Liver (tissue), 10 donors: ENCODE measurements at places on chromosomes 3 and 15. TPM values are rescaled to one million over a fixed set of nuclear protein-coding genes. Genes with fewer than 3 reads are reported as not detected.

- no peak for DNase-seq
- H3K4me3 ChIP-seq = no peak overlapping the region
- no peaks in the 10 kb centered on the region for H3K36me3 ChIP-seq
- no peak overlapping the region for H3K27ac ChIP-seq
- peaks cover 5% of the 10 kb centered on the region for H3K4me1 ChIP-seq
Observed at GRCh38 chr3:181486141-181486885, 225.4 kb upstream of the SOX2 start.

GRCh38 chr15:98324341-98324970, 323.9 kb upstream of the IGF1R start:
- no peak overlapping the region for H3K27ac ChIP-seq
- no peaks in the 10 kb centered on the region for H3K36me3 ChIP-seq
- no peaks in the 10 kb centered on the region for H3K4me1 ChIP-seq
- H3K27me3 ChIP-seq = no peaks in the 10 kb centered on the region

- H3K27ac ChIP-seq = no peak overlapping the region
- H3K4me1 ChIP-seq = no peaks in the 10 kb centered on the region
- H3K4me3 ChIP-seq = no peak overlapping the region
- DNase-seq = no peak
- no peaks in the 10 kb centered on the region for H3K27me3 ChIP-seq
Observed at GRCh38 chr3:76065964-76066363, 280.6 kb upstream of the ZNF717 start.

DNA sequence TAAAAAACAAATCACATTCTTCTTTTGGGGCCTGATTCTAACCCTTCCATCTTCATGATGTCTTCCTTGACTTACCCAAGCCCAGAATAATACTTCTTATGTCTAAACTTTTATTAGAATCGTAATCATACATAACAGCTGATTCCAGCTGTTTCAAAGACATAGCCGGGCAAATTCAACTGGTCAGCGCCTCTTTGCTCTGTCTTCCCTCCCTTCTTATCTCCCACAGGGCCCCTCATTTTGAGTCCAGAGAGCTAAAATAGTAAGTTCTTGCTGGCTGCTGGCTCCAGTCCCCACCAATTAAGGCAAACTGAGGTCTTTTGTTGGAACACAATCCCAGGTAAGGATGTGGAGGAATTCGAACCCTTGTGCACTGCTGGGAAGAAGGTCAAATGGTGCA, 108.6 kb downstream of the ADCY5 start:
- no peak overlapping the region for H3K4me3 ChIP-seq
- no peaks in the 10 kb centered on the region for H3K36me3 ChIP-seq
- no peaks in the 10 kb centered on the region for H3K27me3 ChIP-seq
- H3K4me1 ChIP-seq = no peaks in the 10 kb centered on the region

GRCh38 chr15:100198442-100198841, 143.3 kb downstream of the ADAMTS17 start:
- DNase-seq = no peak
- H3K4me1 ChIP-seq = no peaks in the 10 kb centered on the region
- no peaks in the 10 kb centered on the region for H3K27me3 ChIP-seq
- H3K27ac ChIP-seq = no peak overlapping the region

- H3K27ac ChIP-seq = no peak overlapping the region
- no peak for DNase-seq
- no peaks in the 10 kb centered on the region for H3K36me3 ChIP-seq
- H3K4me1 ChIP-seq = peaks cover 14% of the 10 kb centered on the region
Observed at GRCh38 chr3:169871129-169871886, 1.6 kb upstream of the LRRC31 start.

- no peaks in the 10 kb centered on the region for H3K36me3 ChIP-seq
- peak; percentile 76 for DNase-seq
- peak overlapping the region; percentile 12 for H3K4me3 ChIP-seq
- peaks cover 13% of the 10 kb centered on the region for H3K4me1 ChIP-seq
- no peaks in the 10 kb centered on the region for H3K27me3 ChIP-seq
- peak overlapping the region; percentile 51 for H3K27ac ChIP-seq
Observed at GRCh38 chr3:42855547-42856380, 19.9 kb downstream of the CYP8B1 start.

GRCh38 chr3:51139616-51140015, 245.5 kb upstream of the MANF start:
- H3K36me3 ChIP-seq = no peaks in the 10 kb centered on the region
- no peak overlapping the region for H3K4me3 ChIP-seq
- no peak for DNase-seq
- no peaks in the 10 kb centered on the region for H3K27me3 ChIP-seq
- no peaks in the 10 kb centered on the region for H3K4me1 ChIP-seq
- no peak overlapping the region for H3K27ac ChIP-seq

GRCh38 chr3:97105989-97106651, 291.7 kb downstream of the EPHA6 start:
- no peak for DNase-seq
- no peaks in the 10 kb centered on the region for H3K4me1 ChIP-seq
- no peak overlapping the region for H3K4me3 ChIP-seq
- H3K27me3 ChIP-seq = no peaks in the 10 kb centered on the region
- H3K36me3 ChIP-seq = no peaks in the 10 kb centered on the region
- no peak overlapping the region for H3K27ac ChIP-seq

DNA sequence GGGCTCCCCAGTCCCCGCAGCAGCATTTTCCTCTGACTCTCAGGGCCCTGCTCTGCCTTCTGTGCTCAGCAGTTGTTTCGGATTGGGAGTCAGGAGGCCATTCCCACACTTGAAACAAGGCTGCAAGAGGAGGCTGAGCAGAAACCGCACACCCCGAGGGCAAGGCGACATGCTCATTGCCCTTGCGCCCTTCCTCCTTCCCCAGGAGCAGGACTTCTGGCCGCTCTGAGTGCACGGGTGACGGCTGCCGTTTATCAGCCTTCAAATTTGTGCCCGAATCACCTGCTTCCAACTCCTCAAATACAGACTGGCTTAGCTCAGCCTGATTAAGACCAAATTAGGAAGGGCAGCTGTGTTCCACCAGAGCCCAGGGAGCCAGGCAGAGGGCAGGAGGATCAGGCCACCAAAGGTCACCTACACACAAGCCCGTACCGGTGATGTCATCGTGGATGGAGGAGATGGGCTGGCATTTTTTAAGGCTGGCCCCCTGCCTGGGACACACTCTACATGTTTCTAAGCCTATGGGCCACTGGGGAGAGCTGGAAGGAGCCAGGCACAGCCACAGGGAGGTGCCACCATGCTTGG, 38.1 kb downstream of the TM2D3 start:
- H3K4me3 ChIP-seq = no peak overlapping the region
- DNase-seq = no peak
- H3K4me1 ChIP-seq = peaks cover 11% of the 10 kb centered on the region
- peak overlapping the region; percentile 66 for H3K27ac ChIP-seq
- H3K36me3 ChIP-seq = no peaks in the 10 kb centered on the region
- no peaks in the 10 kb centered on the region for H3K27me3 ChIP-seq

- DNase-seq = no peak
- H3K36me3 ChIP-seq = no peaks in the 10 kb centered on the region
- peaks cover 42% of the 10 kb centered on the region for H3K4me1 ChIP-seq
- H3K27me3 ChIP-seq = no peaks in the 10 kb centered on the region
- H3K4me3 ChIP-seq = no peak overlapping the region
Observed at GRCh38 chr15:74752531-74752930, 3.9 kb downstream of the CYP1A2 start.

GRCh38 chr3:46892285-46893145, 15.0 kb downstream of the PTH1R start:
- peaks cover 19% of the 10 kb centered on the region for H3K4me1 ChIP-seq
- no peak overlapping the region for H3K27ac ChIP-seq
- DNase-seq = no peak
- no peak overlapping the region for H3K4me3 ChIP-seq

GRCh38 chr3:45765958-45766357, 30.4 kb downstream of the SLC6A20 start:
- no peaks in the 10 kb centered on the region for H3K4me1 ChIP-seq
- no peaks in the 10 kb centered on the region for H3K36me3 ChIP-seq
- no peak overlapping the region for H3K27ac ChIP-seq
- H3K4me3 ChIP-seq = no peak overlapping the region
- peak; percentile 19 for DNase-seq
- no peaks in the 10 kb centered on the region for H3K27me3 ChIP-seq

DNA sequence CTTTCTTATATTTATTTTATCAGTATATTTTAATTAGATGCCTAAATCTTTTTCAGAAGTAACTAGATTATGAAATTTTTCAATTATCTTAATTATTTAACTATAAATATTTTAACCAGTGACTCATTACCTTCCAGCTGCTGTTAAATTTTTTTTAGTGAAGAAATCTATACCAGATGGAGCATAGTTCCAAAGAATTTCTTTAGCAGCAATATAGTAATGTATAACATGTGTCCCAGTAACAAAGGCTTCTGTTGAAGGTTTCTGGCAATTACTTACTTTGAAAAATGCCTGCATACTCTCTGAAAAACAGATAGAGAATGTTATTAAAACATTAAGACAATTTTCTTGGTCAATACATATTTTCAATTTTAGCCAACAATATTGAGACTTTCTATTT, 45.1 kb upstream of the CP start:
- H3K4me3 ChIP-seq = no peak overlapping the region
- no peak for DNase-seq
- H3K36me3 ChIP-seq = no peaks in the 10 kb centered on the region
- no peak overlapping the region for H3K27ac ChIP-seq
- H3K4me1 ChIP-seq = peaks cover 4% of the 10 kb centered on the region

- no peaks in the 10 kb centered on the region for H3K4me1 ChIP-seq
- H3K27ac ChIP-seq = no peak overlapping the region
- peaks cover 3% of the 10 kb centered on the region for H3K36me3 ChIP-seq
- H3K27me3 ChIP-seq = no peaks in the 10 kb centered on the region
Observed at GRCh38 chr15:82730022-82730530, 20.4 kb upstream of the AP3B2 start.

GRCh38 chr3:48505146-48505545, 1.2 kb upstream of the SHISA5 start:
- H3K27me3 ChIP-seq = no peaks in the 10 kb centered on the region
- no peaks in the 10 kb centered on the region for H3K36me3 ChIP-seq
- no peak for DNase-seq
- H3K4me3 ChIP-seq = no peak overlapping the region
- no peak overlapping the region for H3K27ac ChIP-seq

DNA sequence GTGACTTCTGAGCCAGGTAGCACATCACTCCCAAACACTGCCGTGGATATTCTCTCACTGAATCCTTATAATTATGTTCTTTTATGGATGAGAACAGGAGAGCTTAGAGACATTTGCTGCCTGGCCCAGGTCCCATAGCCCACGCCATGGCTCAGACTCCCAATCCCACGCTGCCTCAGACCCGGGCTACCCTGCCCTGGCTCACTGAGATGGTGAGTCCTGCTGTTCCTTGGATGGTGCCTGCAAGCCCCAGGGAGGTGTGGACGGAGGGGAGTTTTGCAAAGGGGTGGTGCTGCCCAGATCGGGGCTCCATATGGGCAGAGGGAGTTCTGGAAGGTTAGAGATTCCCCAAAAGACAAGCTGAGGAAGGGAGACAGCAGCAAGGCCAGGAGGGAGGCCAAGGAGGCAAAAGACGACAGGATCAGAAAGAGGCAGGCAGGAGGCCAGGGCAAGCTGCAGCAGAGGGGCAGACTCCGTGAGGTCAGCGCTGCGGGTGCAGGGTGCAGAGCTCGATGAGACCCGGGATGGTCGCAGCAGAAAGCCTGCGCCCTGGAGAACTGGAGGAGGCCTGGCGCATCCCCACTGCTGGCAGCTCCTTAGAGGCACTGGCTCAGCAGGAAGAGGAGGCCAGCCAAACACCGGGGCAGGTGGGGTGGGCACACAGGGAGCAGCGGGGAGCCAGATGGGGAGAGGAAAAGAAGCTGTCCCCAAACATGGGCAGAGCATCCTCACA, 95.7 kb upstream of the ALDH1A3 start:
- H3K4me3 ChIP-seq = no peak overlapping the region
- peaks cover 4% of the 10 kb centered on the region for H3K27me3 ChIP-seq
- H3K4me1 ChIP-seq = no peaks in the 10 kb centered on the region
- no peaks in the 10 kb centered on the region for H3K36me3 ChIP-seq

Gene KBTBD8
- 1.8 TPM for total RNA-seq

Gene FOXL2
- not detected for total RNA-seq

Gene SLC22A13
- 0.42 TPM for total RNA-seq

Gene TEX9
- total RNA-seq = 1.3 TPM

Gene SH2D7
- not detected for total RNA-seq

Gene CORO2B
- total RNA-seq = 0.65 TPM

Gene SEC22A
- total RNA-seq = 20.3 TPM

Gene FES
- total RNA-seq = 43.1 TPM

Gene KBTBD13
- not detected for total RNA-seq

Gene SELENOS
- 66.4 TPM for total RNA-seq

Gene ROPN1
- not detected for total RNA-seq
